ENCODE measurements at places on chromosomes 7 and 10.

DNA sequence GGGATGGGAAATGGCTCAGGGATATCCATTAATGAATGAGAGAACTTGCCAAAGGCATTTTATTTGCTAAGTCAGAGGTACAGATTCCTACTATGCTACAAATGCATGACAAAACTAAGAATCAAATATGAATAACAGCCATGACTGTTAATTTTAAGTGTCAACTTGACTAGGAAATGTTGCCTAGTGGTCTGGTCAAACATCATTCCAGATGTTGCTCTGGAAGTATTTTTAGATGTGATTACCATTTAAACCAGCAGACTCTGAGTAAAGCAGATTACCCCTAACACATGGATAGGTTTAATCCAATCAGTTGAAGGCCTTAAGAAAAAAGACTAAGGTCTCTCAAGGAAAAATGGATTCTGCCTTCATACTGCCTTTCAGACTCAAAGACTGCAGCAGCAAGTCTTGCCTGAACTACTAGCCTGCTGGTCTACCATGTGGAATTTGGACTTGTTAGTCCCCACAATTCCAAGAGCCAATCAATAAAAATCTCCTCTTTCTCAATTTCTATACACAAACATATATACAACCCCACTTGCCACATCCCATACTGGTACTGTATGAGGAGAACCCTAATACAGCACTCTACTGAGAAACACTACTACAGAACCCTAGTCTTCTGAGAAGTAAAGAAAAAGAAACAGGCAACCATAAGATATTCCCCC, 119.1 kb downstream of the NRBF2 start:
- DNase-seq, result no peak

DNA sequence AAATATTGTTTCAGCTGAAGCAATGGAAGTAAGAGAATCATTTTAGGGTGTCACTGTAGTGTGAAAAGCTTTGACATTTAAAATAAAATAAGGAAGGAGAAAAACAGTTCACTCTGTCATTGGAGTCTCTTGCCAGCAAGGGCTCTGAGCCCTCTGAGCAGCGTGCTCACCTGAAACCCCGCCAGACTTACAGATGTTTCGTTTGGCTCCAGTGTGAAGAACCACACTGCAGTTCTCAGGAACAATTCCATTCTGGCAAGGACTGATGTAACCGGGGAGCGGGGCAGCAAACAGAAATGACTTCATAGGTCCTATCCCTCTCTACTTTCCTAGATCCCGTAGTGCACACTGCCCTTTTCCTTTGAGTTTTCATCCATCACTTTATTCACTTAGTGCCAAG, 164.3 kb downstream of the CELF2 start:
- DNase-seq, result no peak

DNA sequence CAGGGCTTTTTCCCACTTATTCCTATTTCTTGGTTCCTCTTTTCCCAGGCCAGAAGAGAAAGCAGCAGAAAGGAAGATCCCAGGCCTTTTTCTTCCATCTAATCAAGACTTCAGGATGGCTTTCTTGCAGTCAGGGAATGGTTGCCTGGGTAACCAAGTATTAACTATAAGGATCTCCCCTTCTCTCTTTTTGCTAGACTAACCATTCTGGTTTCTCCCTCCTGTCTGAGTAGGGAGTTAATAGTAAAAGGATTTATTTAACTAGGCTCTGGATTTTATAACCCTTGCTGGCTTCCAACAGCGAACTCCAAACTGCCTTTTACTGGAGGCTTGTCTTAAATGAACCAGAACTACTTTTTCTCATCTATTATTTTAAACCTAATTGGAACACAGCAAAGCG, 90.4 kb downstream of the GRM8 start:
- DNase-seq, result no peak

DNA sequence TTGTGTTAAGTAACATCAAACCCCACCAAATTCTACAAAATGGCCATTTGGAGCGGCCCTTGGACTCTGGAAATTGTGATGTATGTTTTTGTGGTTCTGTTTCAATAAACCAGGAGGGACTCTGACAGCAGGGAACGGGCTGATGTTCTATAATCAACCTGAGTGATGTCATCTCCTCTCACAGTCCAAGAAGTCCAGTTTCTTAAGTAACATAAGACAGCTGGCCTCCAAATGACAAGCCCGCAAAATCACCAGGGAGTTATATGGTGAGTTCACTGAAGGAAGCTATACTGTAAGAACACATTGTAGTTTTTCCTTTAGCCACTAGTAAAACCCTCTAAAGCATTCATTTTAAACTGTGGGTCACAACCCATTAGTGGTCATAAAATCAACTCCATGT, 34.0 kb downstream of the GOT1 start:
- DNase-seq, result no peak

DNA sequence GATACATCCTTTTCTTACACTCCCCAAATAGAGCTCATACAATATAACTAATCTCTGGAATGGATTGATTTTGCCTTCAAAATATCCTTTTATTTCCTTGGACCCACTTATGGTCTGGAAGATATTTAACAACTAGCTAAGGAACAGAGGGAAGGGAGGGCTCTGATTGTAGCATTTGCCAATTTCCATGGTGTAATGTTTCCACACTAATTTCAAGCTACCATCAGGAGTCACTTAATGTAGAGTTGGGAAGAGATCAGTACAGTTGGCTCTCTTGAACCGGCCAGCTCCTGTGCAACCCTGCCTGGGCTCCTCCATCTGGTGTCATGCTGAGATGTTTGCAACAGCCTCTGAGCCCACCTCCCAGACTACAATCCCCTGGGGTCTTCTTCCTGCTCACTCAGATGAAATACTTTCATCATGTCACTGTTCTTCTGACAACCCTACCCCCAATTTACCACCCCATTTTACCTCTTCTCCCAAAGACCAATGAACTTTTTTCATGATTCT, 8.0 kb upstream of the IL6 start:
- no peak for DNase-seq

Data from stimulated activated CD8-positive, alpha-beta memory T cell treated with anti-CD3 and anti-CD28 coated beads, Interleukin-12 subunit alpha, Interleukin-12 subunit beta, amount 100 ng/mL, for 1 hour (primary cell).